ENCODE measurements at places on chromosomes 12 and 14.

DNA sequence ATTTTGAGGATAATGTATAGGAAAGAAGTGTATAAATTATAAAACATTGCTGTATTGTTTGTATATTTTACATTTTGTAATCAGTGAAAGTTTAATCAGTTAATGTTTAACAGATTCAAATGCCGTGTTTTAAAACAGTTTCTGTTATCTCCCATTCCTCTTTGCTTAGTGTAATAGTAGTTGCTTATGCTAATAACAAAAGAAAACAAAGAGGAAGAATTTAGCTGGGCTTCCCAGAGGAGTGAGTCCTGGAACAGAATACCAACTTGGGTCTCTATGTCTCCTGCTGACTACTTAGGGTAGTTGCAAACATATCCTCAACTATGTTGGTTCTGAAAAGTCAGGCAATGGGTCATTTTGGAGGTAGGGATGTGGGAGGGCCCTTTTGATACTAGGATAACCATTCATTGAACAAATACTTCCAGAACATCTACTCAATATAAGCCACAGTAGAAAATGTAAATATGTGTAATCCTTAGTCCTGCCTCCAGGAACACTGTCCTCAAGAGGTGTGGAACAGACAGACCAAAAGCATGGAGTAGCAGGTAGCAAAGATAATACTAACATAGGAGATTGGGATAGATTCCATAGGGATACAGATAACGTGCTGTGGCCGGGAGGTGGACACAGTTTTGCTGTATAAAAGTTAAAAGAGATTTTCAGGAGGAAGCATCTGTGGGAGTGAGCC lies 36.1 kb upstream of the EVL start:
- DNase-seq, result no peak

DNA sequence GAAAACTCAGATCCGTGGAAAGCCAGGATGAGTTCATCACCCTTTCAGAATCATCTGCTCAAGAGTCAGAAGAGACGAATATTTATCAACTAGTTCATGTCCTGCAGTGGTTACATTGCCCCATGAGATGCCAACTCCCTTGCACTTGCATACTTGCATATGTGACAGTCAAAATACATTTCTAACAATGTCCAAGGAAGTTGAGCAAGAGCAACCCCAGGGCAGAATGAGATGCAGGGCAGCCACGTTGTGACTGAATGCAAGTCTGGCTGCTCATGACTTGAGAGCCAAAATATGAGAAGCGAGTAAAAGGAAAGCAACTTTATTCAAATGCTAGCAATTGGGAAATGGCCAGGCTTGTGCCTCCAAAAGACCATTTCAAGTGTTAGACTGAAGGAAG lies 23.6 kb upstream of the UTP20 start:
- DNase-seq, result no peak

DNA sequence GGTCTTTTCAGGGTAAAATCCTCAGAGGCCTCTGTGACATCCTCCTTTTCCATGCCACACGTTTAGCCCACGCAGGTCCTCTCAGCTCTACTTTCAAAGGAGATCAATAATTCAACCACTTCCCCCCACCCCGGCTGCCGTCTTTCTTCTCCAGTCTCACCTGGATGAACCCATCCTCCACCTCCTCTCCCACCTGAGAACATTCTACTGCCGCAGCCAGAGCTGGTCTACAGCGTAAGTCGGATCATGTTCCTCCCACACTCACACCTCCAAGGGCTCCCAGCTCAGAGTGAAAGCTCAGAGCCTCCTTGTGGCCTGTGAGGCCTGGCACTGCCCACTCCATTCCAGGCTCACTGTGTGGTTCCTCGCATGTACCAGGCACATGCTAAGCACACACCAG lies 246.6 kb downstream of the CHST11 start:
- DNase-seq, result no peak

DNA sequence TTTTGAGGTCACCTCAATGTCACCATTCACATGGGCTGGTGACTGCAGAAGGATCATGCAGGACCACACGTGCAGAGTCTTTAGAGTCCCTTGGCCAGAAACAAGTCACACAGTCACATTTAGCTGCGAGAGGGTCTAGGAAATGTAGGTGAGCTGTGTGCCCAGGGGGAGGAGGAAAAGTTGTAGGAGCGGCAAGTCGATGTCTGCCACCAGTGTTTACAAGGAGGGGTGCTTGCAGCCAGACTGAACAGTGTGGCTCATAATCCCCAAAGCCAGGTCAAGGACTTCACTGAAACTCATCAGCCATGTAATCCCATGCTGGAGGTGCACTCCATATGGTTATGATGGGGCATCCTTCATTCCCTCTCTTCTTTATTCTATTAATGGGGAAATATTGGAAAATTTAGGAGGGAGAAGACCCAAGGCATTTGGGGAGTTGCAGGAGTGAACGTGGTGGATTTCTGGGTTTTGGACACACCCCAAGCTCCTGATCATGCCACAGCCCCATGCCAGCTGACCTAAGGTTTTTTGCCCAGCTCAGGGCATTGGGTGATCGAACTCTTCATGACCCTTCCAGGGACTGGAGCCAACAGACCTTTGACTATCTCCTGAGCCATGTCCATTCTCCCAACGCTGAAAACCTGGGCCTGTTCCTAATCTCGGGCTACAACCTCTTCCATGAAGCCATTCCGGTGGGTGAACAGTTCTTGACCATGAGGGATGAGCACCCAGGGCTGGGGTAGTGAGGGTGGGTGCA lies 7.2 kb downstream of the DAO start:
- DNase-seq, result no peak

GRCh38 chr14:32023540-32023939 lies 53.6 kb upstream of the ARHGAP5 start:
- no peak for DNase-seq

GRCh38 chr12:76945867-76946266 lies 67.0 kb upstream of the CSRP2 start:
- DNase-seq, result no peak

GRCh38 chr14:100615736-100616695 lies 28.8 kb upstream of the BEGAIN start:
- DNase-seq, result no peak

DNA sequence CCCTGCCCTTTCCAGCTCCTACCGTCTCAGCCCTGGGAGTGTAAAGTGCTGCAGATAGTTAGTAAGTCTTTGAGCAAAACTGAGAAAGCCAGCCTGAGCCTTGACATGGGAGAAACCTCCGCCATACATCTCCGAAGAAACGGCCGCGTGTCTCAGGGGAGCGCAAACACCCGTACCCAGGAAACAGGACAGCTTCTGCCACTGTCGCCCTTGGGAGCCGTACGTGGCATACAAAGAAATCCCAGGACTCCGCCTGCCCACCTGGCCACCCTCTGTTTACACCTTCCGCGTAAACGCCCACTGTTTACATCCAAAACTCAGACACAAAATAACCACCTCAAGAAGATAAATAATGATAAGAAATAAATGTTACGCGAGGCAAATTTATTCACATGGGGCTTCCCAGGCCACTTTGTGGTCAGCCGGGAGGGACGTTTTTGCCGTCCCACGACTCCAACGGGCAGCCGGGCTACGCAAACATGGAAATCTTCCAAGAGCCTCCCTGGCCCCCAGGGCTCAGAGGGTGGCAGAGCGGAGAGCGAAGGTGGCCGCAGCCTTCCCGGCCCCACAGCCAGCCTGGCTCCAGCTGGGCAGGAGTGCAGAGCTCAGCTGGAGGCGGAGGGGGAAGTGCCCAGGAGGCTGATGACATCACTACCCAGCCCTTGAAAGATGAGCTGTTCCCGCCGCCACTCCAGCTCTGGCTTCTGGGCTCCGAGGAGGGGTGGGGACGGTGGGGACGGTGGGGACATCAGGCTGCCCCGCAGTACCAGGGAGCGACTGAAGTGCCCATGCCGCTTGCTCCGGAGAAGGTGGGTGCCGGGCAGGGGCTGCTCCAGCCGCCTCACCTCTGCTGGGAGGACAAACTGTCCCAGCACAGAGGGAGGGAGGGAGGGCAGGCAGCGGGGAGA lies at the start of gene BDKRB2:
TSS of gene BDKRB2 (plus strand) at position 689 of the 908 bp plus-strand sequence. CDS start 32,269 bp downstream, outside the sequence.
- DNase-seq, result no peak

GRCh38 chr12:94198872-94199271 lies 50.5 kb downstream of the PLXNC1 start:
- no peak for DNase-seq

DNA sequence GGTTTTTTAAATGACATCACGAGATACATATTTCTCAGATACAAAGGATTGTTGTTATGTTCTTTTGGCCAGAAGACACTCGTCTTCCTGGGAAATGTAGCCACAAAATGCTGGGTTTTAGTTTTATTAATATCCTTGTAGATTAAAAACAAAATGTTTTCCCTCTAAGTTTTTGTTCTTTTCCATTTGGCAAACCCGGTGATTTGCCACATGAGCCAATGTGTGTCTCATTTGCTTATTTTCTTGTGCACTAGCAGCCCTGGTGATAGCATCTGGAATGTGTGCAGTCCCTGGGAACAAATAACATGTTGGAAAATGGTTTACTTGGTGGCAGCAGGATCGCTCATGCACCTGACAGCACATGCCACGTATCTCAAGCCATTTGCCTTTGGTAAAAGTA lies 61.0 kb downstream of the HMGA2 start:
- DNase-seq, result no peak

GRCh38 chr14:91732439-91732838 lies 553 bp upstream of the CATSPERB start:
- DNase-seq, result no peak

DNA sequence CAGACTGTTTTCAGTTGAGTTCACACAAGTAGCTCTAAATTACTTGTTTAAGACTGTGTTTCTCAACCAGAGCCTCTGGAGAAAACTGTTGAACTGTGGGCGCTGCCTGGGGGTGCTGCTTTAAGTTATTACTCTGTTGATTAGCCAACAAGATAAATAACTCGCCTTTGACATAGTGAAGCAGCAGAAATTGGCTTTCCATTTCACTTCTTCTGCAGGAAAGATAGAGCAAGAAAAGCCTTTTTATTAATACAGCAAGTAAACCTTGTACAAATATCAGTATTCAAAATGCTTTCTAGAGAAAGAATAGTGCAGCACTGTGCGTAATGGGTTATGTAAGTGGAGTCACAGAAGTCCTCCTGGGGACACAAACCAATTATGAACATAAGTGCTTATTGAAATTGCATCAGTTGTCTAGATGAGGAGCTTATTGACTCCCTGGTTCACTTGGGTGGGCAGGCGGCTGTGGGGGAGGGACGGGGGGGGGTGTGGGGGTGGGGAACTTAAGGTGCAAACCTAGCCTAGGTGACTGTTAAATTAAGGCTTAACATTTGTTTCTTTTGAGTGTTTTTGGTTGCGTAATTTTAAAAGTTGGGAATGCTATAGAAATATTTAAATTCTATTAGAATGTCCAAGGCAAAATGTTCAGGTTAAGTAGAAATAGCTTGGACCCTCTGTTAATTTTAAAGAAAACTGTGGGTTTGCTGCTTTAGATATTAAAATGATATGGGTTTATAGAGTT lies 6.3 kb downstream of the FRS2 start:
- DNase-seq, result no peak

GRCh38 chr14:65434216-65434850 lies 21.8 kb downstream of the FUT8 start:
- DNase-seq, result no peak

DNA sequence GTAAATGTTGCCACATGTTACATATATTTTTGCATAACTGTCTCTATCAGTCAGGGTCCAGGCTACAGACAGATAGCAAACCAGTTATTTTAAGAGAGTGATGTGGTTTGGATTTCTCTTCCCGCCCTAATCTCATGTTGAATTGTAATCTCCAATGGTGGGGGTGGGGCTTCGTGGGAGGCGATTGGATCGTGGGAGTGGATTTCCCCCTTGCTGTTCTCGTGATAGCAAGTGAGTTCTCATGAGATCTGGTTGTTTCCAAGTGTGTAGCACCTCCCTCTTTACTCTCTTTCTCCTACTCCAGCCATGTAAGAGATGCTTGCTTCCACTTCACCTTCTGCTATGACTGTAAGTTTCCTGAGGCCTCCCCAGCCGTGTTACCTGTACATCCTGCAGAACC lies 704.2 kb upstream of the TBX3 start:
- no peak for DNase-seq

DNA sequence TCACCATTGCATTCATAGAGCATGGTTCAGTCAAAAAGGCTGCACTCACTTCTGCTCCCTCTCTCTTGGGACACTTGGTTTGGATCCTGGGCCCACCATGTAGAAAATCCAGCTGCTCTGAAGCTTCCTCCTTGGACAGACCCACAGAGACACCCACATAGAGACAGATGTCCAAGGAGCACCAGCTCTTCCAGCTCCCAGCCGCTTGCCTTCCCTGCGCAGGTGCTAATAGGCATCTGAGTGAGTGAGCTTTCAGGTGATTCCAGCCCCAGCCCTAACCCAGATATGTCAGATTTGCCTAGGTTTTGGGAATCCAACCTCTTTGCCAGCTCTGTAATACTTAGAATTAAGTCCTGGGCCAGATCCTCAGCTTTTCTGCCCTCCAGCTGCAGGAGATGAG lies 38.6 kb downstream of the DLK1 start:
- DNase-seq, result no peak

DNA sequence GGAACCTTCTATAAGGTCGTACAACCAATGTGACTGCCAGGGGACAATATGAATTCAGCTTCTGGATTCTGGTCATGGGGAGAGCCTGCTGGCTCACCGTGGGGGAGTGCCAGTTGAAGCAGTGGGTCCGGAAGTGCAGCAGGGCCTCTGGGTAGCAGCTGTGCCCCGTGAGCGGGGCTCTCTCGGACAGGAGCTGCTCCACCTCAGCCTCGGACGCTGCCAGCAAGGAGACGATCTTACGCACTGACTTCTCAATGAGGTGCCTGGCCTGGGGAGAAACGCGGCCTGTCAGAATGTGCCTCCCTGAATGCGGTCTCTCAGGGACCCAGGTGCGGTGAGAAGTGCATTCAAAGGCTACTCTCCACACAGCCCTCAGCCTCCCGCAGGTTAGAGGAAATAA lies 42.0 kb downstream of the LGMN start:
- no peak for DNase-seq

DNA sequence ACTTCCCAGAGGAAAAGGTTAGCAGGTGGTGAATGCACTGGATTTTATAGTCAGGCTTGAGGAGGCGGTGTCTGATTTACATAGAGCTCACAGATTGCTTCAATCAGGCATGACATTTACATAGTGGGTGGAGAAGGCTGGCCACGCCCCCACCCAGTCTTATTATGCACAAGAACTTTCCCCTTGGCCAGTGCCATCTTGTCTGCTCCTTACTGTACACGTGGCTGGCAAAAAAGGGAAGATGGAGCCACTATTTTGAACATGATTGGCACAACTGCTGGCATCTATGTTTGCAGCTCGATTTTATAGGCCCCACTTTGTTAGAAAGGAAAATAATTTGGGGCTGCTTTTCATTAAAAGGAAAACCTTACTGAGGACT lies 10.9 kb upstream of the LGMN start:
- DNase-seq, result peak; percentile 39

GRCh38 chr12:110280392-110280778 lies 662 bp upstream of the ATP2A2 start:
- DNase-seq, result peak; percentile 75

DNA sequence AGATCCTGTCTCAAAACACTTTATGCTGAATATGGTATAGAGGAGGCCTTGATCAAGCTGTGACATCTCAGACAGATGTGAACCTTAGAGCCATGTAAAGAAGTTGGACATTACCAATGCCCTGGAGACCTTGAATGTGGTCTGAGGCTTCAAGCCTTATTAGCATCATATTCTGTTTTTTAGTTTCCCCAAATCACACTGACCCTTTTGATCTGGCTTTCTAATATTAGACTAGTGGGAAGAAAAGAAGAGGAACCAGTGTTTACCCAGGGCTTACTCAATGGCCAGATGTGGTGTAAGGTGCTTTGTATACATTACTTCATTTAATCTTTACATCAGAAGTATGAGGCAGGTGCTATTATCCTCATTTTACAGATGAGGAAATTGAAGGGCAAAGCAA lies 10.6 kb upstream of the TBPL2 start:
- no peak for DNase-seq

All from OCI-LY7 (cell line).